A375 (cell line): ENCODE measurements at places on chromosomes 1 and 21. TPM values are rescaled to one million over a fixed set of nuclear protein-coding genes. Genes with fewer than 3 reads are reported as not detected.

Gene MLLT11
- total RNA-seq = 7.4 and 7.6 TPM in 2 replicates

Gene TRNP1
- total RNA-seq = 49.2 and 52.2 TPM in 2 replicates

Gene LRRC7
- 0.11 and 0.19 TPM in 2 replicates for total RNA-seq

Gene S100A11
- 213 and 300 TPM in 2 replicates for total RNA-seq

Gene SLC25A34
- 0.37 and 0.94 TPM in 2 replicates for total RNA-seq

Gene C1orf115
- total RNA-seq = 0.48 and 0.68 TPM in 2 replicates

Gene GBP6
- not detected in 2 replicates for total RNA-seq

Gene FDPS
- total RNA-seq = 191 and 212 TPM in 2 replicates

Gene JAM2
- total RNA-seq = 0.04 TPM in 1 of 2 replicates, not detected in the other
